ENCODE measurements at places on chromosomes 7 and 10.

- no peak for DNase-seq
Measured at GRCh38 chr10:91537614-91538383, 95.1 kb downstream of the PPP1R3C start.

- no peak for DNase-seq
Measured at GRCh38 chr10:62981096-62981495, 152.0 kb upstream of the NRBF2 start.

- DNase-seq: no peak
Measured at GRCh38 chr7:12635830-12636229, 51.6 kb upstream of the ARL4A start.

- DNase-seq: no peak
Measured at GRCh38 chr7:17392846-17393245, 94.4 kb downstream of the AHR start.

DNA sequence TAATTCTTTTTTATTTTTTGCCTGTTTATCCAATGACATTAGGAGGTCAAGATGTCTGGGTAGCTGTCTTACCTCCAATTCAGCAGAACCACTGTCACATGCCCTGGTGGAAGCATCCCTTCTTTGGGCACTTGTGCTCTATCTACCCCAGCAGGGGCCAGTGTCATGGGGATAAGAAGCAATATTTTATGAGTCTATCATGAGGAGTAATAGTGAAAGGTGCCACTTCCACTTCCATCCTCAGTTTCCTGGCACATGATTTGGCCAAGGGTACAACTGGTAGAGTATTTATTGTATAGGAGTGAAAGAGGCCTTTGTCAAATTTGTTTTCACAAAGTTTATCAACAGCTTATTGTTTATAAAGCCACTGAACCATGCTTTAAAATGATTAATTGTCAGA, 112.5 kb downstream of the CCDC71L start:
- no peak for DNase-seq

DNA sequence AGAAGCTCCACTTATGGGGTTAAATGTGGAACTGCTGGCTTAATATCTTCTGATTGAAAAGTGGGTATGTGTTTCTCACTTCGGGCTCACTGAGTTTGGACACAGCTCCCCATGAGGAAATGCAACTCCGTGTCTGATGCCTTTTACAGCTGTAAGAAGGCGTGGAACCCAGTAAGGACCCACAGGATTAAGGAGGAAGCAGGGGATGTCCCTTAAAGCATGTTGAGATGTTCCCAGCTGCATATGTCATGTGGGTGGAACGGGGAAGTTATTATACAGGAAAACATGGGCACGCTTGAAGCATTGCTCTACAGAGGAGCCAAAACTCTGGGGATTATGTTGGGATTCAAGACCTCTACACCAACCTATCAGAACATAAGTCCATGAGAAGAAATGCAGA, 224.4 kb downstream of the NEBL start:
- no peak for DNase-seq

- DNase-seq: no peak
Measured at GRCh38 chr7:82633592-82633991, 190.0 kb upstream of the CACNA2D1 start.

DNA sequence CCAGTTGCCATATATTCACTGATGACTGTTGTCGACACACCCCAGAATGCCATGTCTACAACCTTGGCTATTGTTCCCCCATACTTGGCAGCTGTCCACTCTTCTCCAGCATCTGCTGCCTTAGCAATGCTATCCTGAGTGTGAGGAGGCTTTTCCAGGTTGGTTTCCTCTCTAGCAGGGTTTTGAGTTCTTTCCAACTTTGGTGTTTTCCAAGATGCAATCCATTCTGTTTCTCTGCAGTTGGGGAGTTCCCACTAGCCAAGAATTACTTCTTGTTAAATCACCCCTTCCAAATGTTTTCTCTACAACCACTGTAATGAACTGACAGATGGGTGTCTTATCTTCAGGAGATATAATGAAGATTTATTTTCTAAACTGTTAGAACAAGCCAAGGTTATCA, 617.4 kb downstream of the CCSER2 start:
- no peak for DNase-seq

- no peak for DNase-seq
Measured at GRCh38 chr7:8327199-8327598, 65.2 kb upstream of the ICA1 start.

DNA sequence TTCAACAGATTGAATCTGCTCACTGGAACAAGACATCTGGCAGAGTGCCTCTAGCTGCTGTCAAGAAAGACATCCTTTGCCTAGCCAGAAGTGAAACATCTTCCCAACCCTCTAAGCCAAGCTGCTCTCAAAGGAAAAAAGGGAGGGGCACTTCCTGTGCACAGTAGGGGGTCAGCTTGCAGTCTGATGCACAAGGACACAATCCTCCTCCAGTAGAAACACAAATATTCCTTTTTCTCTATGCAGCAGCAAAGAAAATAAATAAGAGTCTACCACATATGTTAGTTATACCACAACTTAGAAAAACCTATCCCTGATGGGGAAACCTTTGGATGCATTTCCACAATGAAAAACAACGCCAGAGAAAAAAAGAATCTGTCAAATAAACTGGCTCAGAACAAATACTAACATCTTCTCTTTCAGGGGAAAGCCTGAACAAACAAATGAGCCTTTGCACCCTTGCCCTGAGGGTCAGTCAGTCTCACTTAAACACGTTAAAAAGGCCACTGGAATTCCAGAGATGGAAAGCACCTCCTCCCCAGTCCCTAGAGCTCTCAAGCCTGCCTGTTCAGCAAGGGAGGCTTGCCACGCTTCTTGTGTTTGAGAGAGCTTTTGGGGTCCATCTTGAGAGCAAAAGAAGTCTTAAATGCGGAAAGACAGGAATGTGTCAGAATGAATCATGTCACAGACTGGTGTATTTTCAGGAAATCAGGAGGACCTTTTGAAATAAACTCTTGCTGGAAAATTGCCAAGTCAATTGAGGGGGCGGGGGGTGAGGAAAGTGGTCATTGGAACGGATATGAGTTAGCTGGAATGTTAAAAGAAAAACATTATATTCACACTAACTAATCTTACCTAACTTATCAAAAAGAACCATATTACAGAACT, 7.5 kb downstream of the LAMB1 start:
- DNase-seq: no peak

DNA sequence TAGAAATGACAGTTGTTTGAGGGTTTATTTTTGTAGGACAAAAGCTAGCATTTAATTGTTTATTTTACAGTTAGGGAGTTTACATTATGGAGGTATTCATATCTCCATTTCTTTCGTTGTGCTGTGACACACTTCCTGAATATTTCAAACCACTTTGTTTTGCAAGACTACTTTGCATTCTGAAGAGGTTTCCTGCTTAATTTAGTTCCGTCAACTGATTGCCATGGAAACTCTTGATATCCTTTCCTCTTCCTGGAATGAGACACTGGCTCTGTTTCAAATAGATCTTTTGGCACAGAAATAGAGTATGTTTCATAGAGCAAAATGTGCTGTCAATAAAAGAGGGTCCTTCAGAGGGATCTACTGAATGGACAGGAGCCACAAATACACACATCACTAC, 159.5 kb upstream of the AGR3 start:
- DNase-seq: no peak

GRCh38 chr10:18282094-18282493, 141.9 kb downstream of the CACNB2 start:
- DNase-seq: no peak

- no peak for DNase-seq
Measured at GRCh38 chr10:81903472-81903871, 28.5 kb downstream of the NRG3 start.

GRCh38 chr7:81791568-81792518, 22.0 kb upstream of the HGF start:
- DNase-seq: no peak

- DNase-seq: no peak
Measured at GRCh38 chr7:102836977-102837376, 75.8 kb upstream of the LRRC17 start.

DNA sequence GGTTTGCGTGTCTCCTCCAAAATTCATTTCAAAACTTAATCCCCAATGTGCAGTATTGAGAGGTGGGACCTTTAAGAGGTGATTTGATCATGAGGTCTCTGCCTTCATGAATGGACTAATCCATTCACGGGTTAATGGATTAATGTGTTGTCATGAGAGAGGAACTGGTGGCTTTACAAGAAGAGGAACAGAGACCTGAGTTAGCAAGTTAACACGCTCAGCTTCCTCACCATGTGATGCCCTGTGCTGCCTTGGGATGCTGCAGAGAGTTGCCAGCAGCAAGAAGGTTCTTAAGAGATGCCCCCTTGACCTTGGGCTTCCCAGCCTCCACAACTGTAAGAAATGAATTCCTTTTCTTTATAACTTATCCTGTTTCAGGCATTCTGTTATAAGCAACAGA, 3.7 kb upstream of the TCTN3 start:
- no peak for DNase-seq

DNA sequence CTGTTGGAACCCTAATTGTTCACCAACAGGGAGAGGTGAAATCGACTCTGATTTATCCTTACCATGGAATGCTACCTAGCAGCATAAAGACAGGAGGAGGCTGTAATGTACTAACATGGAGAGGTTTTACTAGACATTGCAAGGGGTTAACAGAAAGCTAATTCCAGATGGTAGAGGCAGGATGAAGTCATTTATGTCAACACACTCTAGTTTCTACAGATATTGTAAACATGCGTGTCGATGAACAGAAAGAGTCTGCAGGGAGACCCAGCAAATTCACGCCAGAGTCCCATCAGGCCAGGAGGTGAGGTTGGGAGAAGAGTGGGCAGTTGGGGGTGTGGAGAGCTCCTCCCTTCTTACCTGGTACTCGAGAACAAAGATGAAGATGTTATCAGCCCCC, 7.0 kb downstream of the NPC1L1 start:
- no peak for DNase-seq

GRCh38 chr7:121529003-121529402, 132.9 kb upstream of the FAM3C start:
- no peak for DNase-seq

GRCh38 chr10:82278401-82279182, 403.6 kb downstream of the NRG3 start:
- no peak for DNase-seq

DNA sequence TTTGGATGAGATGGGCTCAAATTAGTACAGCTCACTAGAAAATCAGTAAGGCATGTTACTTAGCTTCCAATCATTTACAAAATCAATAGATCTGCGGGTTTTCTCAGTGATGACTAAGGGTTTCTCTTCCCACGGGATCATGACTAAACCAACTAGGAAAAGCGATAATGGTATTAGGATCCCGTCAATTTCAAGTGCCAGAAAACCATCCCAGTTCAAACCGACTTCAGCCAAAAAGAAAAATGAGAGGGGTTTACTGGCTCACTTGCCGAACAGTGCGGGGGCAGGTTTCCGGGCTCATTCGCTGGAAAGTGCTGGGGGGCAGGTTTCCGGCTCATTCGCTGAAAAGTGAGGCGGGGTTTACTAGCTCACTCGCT, 62.1 kb upstream of the LYZL2 start:
- no peak for DNase-seq

DNA sequence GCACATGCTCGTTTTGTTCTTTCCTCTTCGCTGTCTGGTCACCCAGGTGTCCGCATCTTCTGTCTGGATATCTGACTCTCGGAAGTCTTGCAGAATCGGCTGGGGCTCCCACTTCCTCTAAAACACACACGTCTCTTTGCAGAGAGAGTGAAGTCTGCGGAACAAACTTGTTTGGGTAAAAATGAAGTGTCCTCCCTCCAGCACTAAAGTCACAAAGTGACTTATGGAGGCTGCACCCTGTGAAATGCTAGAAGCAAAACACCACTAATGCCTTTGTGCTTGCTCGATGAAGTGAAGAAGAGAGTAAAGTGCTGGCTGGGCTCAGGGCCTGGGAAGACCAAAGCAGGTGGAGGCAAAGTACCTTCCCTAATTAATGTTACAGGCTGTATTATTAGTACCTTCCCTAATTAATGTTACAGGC, 71.4 kb downstream of the FGFR2 start:
- no peak for DNase-seq

DNA sequence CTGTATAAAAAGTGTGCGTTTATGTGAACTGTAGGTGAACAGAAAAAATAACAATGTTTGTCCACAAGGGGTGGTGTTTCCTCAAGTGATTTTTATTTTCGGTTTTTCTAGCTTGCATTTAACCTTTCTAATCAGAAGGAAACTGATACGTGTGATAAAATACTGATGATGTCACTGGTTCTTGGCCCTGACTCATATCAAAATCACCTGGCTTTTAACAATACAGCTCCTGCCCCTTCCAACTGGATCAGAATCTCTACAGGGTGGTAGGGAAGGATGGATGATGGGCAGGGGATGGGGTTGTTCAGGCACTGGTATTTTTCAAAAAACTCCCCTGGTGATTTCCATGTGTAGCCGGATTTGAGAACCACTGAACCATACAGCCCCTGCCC, 10.9 kb downstream of the NPFFR1 start:
- DNase-seq: no peak

GRCh38 chr7:5657901-5658300, 123.6 kb downstream of the RNF216 start:
- no peak for DNase-seq

GRCh38 chr7:155286686-155287085, 11.0 kb upstream of the INSIG1 start:
- no peak for DNase-seq

DNA sequence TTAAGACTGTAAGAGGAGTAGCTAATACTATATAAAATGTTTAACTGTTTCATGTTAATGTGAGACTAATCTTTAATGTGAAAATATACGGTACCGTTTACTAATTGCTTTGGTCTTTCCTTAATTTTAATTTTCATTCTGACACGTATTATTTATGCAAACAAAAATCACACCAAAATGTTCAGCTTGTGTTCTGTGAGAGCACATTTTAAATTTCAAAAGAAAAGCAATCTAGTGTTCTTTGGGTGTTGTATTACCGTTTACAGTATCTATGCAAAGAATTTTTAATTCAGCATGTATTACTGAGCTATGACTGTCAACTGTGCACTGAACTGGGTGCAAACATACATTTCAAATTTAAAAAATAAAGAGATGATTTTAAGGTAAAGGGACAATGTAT, 2.2 kb downstream of the WNT16 start:
- no peak for DNase-seq

- no peak for DNase-seq
Measured at GRCh38 chr10:83680470-83680891, 458.8 kb upstream of the GHITM start.
